CD4-positive, alpha-beta memory T cell (primary cell): ENCODE measurements at places on chromosomes 3 and 15.

- DNase-seq: no peak
Measured at GRCh38 chr3:143109861-143110260, 9.7 kb upstream of the CHST2 start.

DNA sequence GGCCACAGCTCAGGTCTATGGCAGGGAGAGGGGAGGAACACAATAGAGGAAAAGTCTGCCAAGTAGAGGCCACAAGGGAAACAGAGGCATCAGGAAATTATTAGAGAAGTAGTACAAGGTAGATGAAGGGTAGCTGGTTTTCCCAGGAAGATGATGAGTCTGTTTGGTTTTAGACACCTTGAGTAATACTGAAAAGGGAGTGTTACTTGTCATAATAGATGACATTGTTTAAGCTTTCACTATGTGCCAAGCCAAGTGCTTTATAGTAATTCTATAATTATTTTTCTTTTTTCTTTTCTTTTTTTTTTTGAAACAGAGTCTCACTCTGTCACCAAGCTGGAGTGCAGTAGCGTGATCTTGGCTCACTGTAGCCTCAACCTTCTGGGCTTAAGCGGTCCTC lies 13.7 kb downstream of the PXK start:
- no peak for DNase-seq

DNA sequence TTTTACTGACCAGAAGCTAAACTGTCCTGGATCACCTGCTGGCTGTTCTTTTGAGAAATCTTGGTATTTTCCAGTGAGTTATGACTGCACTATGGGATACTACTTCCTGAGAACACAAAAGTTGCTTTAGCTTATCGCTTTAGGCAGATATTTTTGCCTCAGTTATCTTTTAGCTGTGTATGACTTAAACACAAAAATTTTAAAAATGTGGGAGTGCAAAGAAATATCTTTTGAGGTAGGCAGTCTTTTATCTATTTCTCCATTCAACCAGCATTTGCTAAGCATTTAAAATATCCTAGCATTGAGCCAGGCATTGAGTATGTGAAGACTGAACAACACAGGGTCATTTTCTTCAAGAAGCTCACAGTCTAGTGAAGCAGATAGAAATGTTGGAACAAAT lies 981.9 kb downstream of the FHIT start:
- DNase-seq: no peak

- no peak for DNase-seq
Measured at GRCh38 chr15:79779746-79780145, 117.1 kb downstream of the MTHFS start.

DNA sequence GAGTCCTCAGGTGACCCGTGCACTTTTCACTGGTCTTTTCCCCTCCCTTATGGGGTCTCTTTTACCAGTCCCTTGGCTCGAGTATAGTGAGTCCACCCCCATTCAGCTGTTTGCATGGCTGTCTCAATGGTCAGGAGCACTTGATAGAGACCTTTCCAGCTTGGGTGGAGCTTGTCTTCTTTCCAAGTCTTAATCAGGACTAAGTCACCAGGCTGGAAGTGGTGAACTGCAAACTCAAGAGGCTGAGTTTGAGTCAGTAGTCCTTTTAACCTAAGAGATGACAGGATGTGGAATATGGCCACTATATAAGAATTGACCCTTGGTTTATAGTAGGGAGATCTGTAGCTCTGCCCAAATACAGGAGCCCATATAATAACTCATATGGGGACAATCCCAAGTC lies 279.7 kb downstream of the PYDC2 start:
- DNase-seq: no peak

GRCh38 chr3:85170646-85171045 lies 211.9 kb downstream of the CADM2 start:
- DNase-seq: no peak

- DNase-seq: no peak
Measured at GRCh38 chr3:5384557-5385236, 197.2 kb downstream of the EDEM1 start.

DNA sequence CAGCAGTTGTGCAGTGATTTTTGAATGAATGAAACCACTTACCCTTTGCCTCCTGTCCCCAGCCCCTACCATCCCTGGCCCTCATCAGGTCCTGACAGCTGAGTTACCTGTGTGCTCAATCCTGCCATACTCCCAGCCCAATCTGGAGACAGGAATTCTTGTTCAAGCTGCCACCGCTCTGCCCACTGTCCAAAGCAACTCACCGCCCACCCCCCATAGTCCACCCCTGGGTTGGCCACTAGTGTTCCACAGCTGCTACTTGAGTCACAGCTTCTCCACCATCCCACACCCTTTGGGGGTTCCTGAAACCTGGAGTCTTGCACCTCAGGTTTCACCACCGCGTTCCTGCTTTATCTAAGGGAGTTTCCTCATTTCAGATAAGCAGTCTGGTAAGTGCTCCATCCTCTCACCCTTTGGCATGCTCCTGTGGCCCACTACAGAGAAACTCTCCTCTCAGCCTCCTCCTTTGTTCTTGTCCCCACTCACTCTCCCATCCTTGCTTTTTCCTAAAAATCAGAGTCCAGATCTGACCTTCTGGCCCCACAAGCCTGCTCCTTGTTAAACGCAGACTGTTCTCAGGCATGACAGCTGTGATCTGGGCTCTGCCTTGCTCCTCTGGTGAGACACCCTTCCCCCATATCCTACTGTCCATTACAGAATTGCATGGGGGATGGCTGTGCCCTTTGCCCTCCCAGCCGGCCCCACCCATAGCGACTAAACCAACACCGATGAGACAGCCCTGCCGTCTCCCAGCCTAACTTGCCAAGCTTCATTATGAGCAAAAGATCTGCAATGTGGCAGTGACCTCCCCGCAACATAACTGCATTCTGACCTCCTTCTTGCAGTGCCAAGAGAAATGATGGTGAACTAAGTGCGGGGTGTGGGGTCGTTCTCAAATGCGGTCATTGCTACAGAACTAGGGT lies 50.0 kb downstream of the CYP19A1 start:
- no peak for DNase-seq

DNA sequence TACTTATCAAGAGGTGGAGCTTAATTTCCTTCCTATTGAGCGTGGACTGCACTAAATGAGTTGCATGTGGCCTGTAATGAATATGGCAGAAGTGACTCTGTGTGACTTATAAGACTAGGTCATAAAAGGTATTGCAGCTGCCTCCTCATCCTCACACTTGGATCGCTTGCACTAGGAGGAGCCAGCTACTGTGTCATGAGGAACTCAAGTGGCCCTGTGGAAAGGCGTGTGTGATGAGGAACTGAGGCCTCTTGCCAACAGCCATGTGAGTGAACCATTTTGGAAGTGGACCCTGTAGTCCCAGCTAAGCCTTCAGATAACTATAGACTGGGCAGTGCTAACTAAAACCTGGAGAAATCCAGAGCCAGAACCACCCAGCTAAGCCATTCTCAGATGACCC lies 7.1 kb upstream of the SLC30A4 start:
- DNase-seq: no peak
